Adrenal gland (tissue), 19 donors: ENCODE measurements at places on chromosomes 5 and 9. TPM values are rescaled to one million over a fixed set of nuclear protein-coding genes. Genes with fewer than 3 reads are reported as not detected.

- no peak for DNase-seq
Measured at GRCh38 chr5:151082282-151082902, 1.6 kb upstream of the TNIP1 start.

GRCh38 chr9:76758476-76758875, 5.8 kb upstream of the PCA3 start:
- DNase-seq, result no peak

NTMT1 gene
- total RNA-seq, result 46.9 TPM

DNA sequence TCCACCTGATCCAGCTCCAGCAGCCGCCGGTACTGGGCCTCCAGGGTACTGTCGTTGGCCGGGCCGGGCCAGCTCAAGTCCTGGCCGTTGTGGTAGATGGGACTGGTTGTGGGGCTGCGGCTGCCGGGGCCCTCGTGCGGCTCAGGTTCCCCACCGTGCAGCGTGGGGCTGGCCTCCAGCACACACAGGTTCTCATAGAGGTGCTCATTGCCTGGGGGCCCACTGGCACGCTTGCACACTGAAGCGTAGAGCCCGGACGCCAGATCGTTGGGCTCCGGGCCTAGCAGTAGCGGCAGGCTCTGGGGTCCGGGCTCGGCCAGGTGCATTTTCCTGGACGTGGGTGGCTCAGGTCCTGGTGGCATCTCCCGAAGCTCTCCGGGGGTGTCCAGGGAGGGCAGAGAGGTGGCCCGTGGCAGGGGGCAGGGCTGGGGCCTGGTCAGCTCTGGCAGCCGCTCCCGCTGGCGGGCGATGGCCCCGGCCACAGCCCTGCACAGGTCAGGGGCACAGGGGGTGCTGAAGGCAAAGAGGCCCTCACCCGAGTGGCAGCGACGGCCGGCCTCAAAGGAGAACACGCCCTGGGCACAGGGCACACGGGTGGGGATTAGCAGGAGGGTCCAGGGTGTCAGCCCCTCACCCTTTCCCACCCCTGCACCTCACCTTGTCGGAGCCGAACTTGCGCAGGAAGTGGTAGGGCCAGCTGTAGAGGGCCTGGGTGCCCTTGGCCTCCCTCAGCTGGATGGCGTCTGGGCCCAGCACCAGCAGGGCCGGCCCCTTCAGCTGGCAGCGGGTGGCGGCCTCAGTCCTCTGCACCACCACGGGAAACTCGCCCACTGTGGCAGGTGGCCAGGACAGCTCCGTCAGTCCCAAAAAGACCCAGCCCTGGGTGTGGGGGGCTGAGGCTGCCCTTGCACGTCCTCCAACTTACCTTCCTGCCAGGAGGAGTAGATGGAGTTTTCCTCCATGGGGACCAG, 5.3 kb downstream of the DOK3 start:
- DNase-seq, result no peak

DNA sequence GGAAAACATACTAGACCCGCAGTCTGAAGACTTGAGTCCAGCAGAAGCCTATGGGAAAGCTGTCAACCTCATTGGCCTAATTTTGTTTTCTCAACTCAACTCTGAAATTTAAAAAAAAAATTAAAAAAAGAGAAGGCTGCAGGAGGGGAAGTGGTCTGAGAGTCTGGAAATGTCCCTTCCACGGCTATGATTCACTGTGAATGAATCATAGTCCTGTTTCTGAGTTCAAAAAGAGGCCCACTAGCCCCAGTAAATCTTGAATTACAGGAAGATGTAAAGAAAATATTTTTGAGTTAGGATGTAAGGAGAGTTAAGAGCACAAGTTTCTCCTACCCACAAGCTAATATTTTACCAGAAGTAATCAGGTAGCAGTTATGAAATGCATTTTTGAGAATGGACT, 565.5 kb upstream of the DMAC1 start:
- DNase-seq, result no peak

GRCh38 chr9:37036371-37036775, 2.3 kb upstream of the PAX5 start:
- no peak for DNase-seq
